ENCODE measurements at places on chromosomes 1 and 21.

- no peak for DNase-seq
Measured at GRCh38 chr21:44397431-44398031, 44.1 kb downstream of the TRPM2 start.

- DNase-seq: no peak
Measured at GRCh38 chr1:240385985-240386978, 225.7 kb downstream of the GREM2 start.

DNA sequence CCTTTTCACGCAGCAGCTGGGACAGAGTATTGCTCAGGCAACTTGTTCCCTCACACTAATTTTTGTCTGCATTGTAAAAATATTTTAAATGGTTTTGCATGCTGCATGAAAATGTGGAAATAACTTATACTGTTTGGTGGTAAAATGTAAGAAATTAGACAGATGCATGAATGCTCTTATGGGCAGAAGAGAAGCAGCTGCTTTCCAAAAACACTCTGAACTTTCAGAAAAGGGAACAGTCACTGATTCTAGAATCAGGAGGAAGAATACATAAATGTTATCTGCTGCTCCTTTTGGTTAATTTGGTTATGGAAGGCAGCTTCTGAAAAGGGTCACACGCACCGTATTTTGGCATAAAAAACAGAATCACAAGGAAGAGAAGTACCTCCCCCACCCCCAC lies 87.0 kb upstream of the RUNX1 start:
- no peak for DNase-seq

- DNase-seq: no peak
Measured at GRCh38 chr21:42578034-42578433, 64.4 kb downstream of the SLC37A1 start.

- DNase-seq: no peak
Measured at GRCh38 chr1:224541901-224542630, 74.1 kb upstream of the CNIH3 start.

DNA sequence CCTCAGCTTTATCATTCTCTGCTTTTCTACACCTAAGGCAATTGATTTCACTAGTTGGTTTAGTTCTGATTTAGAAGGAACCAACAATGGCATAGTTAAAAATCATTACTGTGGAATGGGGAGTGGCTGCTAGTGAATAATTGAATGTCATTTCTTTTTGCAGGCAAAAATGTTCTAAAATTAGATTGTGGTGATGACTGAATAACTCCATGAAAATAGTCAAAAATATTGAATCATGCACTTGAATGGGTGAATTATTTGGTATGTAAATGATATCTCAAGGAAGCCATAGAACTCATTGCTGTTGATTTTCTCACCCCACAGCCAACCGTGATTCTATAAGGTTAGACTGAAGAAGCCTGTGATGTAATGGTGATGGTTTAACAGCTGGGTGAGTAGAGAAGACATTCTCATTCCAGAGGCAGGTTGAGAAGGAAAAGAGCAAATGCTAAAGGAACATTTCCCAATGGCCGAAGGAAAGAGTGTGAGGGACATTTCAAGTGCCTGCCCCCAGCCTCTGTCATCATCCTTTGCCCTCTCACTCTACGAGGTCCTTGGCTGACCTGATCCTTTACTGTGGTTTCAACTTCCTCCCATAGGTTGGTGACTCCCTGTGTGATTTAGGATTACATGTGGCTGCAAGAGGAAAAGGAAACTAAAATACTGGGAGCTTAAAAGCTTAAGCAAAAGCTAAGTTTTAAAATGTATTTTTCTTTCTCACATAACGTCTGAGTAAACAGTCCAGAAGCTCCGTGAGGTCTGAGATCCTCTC lies 12.5 kb downstream of the OVAAL start:
- no peak for DNase-seq

DNA sequence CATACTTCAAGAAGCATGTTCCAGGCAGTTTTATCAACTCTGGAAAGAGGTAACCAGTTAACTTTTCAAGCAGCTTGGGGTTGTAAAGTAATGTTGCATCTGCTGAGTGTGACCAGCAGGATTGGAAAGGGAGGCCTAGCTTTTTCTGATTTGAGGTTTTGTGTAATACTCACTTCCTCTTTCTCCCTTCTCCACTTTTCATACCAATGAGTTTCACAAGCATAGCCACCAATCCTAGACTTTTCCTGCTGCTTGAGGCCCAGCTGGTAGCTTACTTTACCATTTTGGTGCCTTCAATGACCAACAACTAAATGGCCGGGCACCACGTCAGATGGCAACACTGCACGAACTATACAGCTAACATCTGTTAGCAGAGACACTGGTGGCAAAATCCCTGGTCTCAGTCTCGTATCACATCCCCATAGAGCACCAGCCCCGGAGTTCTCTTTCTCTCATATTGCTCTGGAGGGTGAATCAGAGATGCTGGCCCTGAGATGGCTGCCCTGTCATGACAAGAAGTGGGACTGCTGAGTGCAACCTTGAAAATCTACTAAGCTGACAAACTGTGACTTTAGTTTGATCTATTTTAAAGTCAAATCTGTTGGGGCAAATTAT lies 14.8 kb upstream of the GPR88 start:
- peak; percentile 25 for DNase-seq

GRCh38 chr1:53654216-53655210 lies 84.5 kb downstream of the GLIS1 start:
- no peak for DNase-seq

DNA sequence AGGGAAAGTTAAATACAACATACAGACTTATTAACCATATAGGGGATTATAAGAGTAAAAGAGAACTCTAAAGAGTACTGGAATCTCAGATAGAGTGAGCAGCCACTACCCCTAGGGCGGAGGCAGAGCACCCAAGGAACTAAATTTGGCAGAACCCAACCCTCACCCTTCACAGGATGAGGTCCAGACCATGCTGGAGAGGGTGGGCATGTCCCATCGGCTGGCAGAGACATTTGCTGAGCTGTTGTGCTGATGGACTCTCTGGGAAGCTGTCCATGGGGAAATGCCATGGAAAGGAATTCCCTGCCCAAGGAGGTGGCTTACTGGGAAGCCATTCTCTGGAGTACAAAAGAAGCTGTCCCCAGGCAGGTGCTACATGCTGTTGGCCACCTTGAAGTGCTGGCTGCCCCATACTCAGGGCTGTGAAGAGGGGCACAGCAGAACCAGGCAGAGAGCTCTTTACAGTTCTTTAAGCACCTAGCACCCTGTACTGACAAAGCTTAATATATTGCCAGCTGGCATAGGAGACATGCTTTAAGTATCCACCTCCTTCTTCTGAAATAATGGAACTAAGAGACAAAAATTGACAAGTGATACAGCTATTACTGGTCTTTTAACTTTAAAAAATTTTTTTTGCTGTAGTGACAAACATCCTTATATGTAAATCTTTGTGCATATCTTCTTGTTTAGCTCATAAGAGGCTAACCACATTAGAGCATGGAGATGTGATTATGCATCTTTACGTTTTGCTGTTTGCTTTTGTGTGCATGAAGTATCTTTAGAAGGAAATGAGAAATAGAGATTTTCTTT lies 29.6 kb downstream of the TSNAX start:
- no peak for DNase-seq

DNA sequence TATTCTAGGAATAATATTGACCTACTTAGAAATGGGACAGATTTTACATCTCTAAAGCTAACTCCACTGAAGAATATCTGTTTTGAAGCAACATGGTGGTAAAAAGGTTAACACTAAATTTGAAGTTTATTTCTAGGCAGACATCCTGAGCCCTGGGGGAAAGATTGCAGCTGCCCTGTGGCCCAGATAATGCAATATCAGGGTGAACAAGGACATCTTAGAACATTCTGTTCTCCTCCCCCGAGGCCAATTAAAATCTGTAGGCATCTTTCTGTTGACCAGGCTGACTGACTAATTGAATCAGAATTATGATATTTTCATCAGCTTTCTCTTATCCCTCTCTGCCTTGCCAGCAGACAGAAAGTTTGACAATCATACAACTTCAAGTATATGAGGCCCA lies 149.8 kb upstream of the DUSP10 start:
- DNase-seq: no peak

DNA sequence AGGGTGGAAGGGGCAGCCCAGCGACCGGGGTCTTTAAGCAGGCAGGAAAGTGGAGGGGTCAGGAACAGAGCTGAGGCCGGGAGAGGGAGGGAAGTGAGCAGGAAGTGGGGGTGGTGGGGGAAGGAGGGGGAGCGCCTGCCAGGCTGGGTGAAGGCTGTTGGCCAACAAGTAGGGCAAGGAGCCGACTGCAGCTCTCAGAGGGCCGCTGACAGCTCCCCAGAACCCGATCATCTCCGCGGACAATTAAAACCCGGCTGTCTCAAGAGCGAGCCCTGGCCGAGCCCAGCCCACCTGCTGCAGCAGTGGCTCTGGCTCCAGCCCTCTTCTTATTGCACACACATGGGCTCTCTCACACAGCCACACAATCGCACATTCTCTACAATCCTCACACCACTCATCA lies 51.6 kb downstream of the GRIK3 start:
- DNase-seq: no peak

- DNase-seq: no peak
Measured at GRCh38 chr1:151342021-151342420, 5.0 kb downstream of the RFX5 start.

- DNase-seq: peak; percentile 87
Measured at GRCh38 chr1:164614316-164614715, 55.3 kb downstream of the PBX1 start.

- no peak for DNase-seq
Measured at GRCh38 chr1:225868631-225869330, 13.4 kb downstream of the TMEM63A start.

DNA sequence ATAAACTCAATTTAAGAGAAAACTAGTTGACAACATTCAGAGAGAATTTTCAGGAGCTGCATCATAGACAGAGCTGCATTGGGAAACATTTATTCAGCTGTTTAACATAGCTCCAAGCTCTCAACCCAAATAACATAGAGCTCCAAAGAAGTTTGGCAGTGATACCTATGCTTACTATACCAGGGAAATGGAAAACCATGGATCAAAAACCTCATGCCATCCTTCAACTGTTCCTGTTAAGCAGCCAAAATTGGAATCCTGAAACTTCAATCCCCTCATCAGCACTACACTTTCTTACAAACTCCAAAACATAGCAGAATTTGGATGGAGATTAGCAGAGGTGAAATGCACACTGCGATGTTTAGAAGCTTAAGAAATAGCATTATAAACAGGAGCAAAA lies 164.4 kb downstream of the USH2A start:
- DNase-seq: no peak

- no peak for DNase-seq
Measured at GRCh38 chr1:98278055-98278454, 357.2 kb upstream of the DPYD start.

DNA sequence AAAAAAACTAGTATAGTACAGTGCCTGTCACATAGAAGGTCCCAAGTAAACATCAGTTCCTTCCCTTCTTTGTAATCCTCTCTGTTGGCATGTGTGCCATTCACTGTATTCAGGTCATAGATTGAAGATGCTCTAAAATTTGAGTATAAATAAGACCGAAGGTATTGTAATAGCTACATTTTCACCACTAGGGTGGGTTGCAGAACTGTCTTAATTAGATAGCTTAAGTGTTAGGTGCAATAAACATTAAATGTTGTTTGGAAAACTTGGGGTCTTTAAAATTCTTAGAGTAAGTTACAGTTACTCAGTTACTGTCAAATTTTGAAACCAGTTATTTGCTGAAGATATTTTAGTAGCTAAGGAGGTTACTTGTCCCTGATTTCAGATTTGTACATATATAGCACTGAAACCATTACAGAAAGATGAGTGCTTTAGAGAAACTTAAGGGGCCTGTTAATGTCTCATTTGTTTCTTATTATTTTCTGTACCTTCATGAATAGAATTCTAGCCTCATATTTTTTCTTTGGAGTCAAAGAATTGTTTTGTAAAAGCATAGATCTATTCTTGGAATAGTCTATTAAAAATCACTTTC lies 24.3 kb downstream of the PER3 start:
- peak; percentile 59 for DNase-seq

DNA sequence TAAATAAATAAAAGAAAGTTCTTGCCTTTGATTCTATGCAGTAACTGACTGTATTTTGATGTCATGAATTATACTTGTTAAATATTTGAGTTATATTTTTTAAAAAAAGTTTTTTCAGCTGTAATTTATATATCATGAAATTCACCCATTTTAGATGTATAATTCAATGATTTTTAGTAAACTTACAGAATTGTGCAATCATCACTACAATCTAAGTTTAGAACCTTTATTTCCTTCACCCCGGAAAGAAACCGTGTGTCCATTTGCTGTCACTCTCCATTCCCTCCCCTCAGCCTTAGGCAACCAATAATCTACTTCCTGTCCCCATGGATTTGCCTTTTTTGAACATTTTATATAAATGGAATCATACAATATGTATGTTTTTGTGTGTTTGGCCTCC lies 32.5 kb upstream of the DISC1 start:
- no peak for DNase-seq

- DNase-seq: no peak
Measured at GRCh38 chr1:2966449-2967328, 54.6 kb upstream of the ACTRT2 start.

DNA sequence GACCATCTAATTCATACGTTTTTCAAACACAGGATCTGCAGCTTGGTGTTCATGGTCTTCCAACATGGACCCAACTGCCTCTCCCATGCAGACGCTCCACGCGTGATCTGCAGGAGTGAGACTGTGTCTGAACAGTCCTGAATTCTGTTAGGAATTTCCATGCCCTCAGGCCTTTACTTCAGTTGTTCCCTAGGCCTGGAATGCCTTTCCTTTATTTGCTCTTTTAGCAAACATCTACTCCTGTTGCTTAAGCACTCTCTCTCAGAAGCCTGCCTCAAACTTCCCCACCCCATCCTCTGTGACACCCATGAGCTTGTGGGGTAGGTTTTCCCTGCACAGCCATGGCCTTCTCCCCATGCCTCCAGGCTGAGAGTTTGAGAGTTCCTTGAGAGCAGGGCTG lies 73.7 kb downstream of the DMRTB1 start:
- no peak for DNase-seq

- DNase-seq: no peak
Measured at GRCh38 chr1:209742409-209743144, 13.3 kb upstream of the TRAF3IP3 start.

- no peak for DNase-seq
Measured at GRCh38 chr1:201697174-201697573, 131.8 kb upstream of the IPO9 start.

DNA sequence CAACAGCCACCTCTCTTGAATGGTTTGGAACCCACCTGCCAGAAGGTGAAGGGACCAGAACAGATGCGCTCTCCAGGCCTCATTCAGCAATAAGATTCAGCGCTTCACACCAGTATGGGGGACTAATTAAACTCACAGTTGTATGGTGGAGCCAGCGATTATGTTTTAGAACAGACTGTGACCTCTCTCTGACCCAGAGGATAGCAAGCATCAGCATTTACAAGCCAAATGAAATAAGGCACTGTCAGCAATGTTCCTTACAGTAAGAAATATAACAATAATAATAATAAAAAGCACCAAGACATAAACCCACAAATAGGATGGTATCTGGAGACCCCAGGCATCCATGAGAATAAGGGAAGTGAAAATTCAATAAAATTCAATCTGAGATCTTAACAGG lies 6.9 kb upstream of the CDC42BPA start:
- DNase-seq: no peak

- DNase-seq: peak; percentile 5
Measured at GRCh38 chr1:203368624-203369451, 17.9 kb upstream of the FMOD start.

- DNase-seq: no peak
Measured at GRCh38 chr1:30110846-30111245, 612.5 kb downstream of the MATN1 start.

- no peak for DNase-seq
Measured at GRCh38 chr1:6034750-6035096, 11.0 kb upstream of the KCNAB2 start.
